ENCODE measurements at places on chromosomes 3 and 15. TPM values are rescaled to one million over a fixed set of nuclear protein-coding genes. Genes with fewer than 3 reads are reported as not detected.

- H3K27me3 ChIP-seq: peaks cover 55% of the 10 kb centered on the region
- H3K4me3 ChIP-seq: no peak overlapping the region
- H3K4me1 ChIP-seq: no peaks in the 10 kb centered on the region
- no peaks in the 10 kb centered on the region for H3K36me3 ChIP-seq
- no peak for DNase-seq
These were observed 188.4 kb downstream of the SSR3 start for GRCh38 chr3:156366559-156366958.

DNA sequence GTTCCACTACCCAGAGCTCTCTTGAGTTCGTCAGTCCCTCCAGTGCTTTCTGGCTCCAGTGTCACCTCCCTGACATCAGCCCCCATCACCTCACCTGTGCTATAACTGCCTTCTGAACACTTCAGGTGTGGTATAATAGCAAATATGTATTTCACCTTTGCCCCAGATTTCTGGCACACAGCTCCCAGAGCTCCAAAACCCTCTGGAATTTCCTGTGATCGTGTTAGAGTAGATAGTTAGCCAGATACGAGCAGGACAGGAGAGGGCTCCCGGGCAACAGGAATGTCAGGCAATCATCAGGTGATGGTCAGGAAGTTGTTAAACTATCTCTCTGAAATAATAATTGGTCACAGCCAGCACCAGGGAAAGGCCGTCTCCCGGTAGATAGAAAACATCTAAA, 22.6 kb upstream of the LIMD1 start:
- peaks cover 23% of the 10 kb centered on the region for H3K4me1 ChIP-seq
- H3K27ac ChIP-seq: no peak overlapping the region
- H3K36me3 ChIP-seq: no peaks in the 10 kb centered on the region

GRCh38 chr15:71634820-71635560, 175.4 kb upstream of the NR2E3 start:
- H3K36me3 ChIP-seq: no peaks in the 10 kb centered on the region
- H3K27ac ChIP-seq: no peak overlapping the region
- DNase-seq: no peak

DNA sequence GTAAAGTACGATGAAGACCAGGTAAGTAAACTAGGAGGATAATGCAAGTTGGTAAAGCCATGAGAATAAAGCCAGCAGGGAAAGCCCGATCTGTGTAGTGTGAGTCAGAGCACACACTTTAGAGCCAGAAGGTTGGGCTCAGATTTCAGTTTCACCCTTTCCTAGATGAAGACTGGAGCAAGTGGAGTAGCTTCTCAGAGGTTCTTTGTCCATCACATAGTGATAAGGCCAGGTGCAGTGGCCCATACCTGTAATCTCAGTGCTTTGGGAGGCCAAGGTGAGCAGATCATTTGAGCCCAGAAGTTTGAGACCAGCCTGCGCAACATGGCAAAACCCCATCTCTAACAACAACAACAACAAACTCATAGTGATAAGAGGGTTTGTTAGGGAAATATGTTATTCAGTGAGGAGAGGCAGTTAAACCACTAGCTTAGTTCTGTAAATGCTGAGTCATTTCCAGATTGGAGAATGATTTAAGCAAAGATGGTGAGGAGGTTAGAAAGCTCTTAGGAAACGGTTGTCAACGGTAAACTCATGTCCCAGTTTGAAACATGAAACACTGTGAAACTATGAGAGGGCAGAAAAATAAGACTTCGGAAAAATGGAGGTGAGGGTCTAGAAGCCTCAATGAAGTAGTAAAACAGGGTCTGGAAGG, 39.0 kb downstream of the IL12A start:
- no peak overlapping the region for H3K27ac ChIP-seq
- DNase-seq: peak; percentile 56
- H3K4me3 ChIP-seq: no peak overlapping the region
- peaks cover 13% of the 10 kb centered on the region for H3K4me1 ChIP-seq
- no peaks in the 10 kb centered on the region for H3K36me3 ChIP-seq
- no peaks in the 10 kb centered on the region for H3K27me3 ChIP-seq

DNA sequence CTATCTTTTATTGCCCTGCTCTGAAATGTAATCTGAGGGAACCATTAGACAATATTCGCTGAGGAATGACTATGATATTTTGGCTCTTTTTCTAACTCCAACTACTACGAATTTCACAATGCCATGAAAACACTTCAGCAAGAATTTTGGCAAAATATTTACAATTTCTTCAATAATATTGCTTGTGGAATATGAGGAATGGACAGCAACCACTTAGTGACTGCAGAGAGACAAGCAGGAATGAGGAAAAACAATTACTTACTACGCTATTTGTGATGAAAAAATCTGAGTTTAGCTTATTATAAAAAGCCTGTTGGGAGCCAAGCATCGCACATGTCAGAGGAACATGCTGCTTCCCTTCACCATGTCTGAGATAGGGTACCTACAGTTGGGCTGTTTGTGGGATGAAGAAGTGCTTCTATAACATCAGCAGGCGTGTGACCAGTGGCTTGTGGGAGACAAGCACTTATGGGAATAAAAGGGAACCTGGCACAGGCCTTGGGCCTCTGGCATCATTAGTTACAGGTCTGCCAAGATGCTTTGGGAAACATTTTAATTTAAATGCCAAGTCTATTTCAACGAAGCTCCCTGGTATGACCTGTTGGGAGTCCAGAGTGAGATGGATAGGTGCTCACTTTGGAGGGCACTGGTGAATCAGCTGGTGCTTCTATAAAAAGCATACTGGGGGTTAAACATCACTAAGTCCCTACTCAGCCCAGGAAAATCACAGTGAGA, 2.7 kb upstream of the PLCL2 start:
- H3K27ac ChIP-seq: no peak overlapping the region
- no peak overlapping the region for H3K4me3 ChIP-seq
- DNase-seq: no peak
- no peaks in the 10 kb centered on the region for H3K4me1 ChIP-seq
- H3K27me3 ChIP-seq: peaks cover 32% of the 10 kb centered on the region

DNA sequence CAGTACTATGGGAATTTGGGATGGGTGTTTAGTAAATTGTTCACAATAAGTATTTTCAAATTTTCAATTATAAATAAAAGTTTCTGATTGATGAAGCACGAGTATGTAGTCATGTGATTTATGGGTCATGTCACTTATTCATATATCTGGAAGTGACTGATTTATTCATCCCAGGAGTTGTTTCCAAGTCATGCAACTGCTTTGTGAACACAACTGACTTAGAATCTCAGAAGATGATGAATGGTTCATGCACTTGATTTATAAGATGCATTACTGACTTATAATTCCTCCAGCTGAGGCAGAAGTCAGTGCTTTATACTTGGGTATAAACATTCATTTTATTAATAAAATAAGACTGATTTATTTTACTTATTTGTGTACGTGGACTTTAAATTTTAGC, 137.8 kb upstream of the CBLB start:
- DNase-seq: no peak
- H3K4me1 ChIP-seq: peaks cover 12% of the 10 kb centered on the region
- peak overlapping the region; percentile 42 for H3K27ac ChIP-seq
- no peak overlapping the region for H3K4me3 ChIP-seq
- H3K27me3 ChIP-seq: no peaks in the 10 kb centered on the region

GRCh38 chr3:162138509-162138908, 641.9 kb downstream of the OTOL1 start:
- H3K27ac ChIP-seq: peak overlapping the region; percentile 57
- H3K4me1 ChIP-seq: peaks cover 13% of the 10 kb centered on the region
- no peaks in the 10 kb centered on the region for H3K27me3 ChIP-seq
- no peaks in the 10 kb centered on the region for H3K36me3 ChIP-seq
- H3K4me3 ChIP-seq: no peak overlapping the region

PLA2G4D gene
- total RNA-seq: not detected

DNA sequence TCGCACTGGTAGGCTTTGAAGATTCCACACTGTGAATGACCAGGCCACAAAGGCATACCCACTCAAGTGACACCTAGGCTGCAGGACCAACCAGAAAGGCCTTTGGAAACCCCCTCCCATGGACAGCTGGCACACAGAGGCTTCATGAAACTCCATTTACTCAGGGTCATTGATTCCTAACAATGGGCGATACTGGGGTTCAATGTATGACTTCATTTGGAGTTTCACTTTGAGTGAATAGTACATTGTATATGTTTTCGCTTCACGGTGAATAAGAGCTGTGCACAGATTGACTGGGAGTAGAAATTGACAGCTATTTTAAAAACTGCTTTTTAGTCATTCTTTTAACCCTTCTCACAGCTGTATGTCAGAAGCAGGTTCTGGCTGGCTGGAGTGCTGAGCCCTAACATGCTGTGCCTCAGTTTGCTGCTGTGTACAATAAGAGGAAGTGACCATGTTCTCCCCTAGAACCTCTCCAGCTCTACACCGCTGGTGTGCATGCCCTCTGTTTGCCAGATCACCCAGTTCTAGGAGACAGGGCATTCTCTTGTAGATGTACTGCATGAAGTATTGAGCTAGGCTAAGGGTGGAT, 15.4 kb upstream of the CX3CR1 start:
- no peak overlapping the region for H3K4me3 ChIP-seq
- peaks cover 15% of the 10 kb centered on the region for H3K27me3 ChIP-seq
- no peaks in the 10 kb centered on the region for H3K36me3 ChIP-seq
- DNase-seq: no peak
- H3K27ac ChIP-seq: no peak overlapping the region

GRCh38 chr3:79767905-79768267, at the start of gene ROBO1:
ROBO1 (minus strand) TSS chr3:79767998.
- no peak within 1 kb of the TSS for H3K4me3 ChIP-seq
- H3K27me3 ChIP-seq: no peaks in the 10 kb centered on the region
- H3K27ac ChIP-seq: no peak within 1 kb of the TSS
- DNase-seq: no peak
- no peaks in the 10 kb centered on the region for H3K4me1 ChIP-seq

CDHR4 gene
- total RNA-seq: 0.44 TPM

TMEM158 gene
- 1.9 TPM for total RNA-seq

EDEM1 gene
- 157 TPM for total RNA-seq

GRCh38 chr3:40624189-40624769, 99.5 kb downstream of the ZNF621 start:
- DNase-seq: no peak
- no peaks in the 10 kb centered on the region for H3K36me3 ChIP-seq
- no peak overlapping the region for H3K4me3 ChIP-seq
- H3K27me3 ChIP-seq: no peaks in the 10 kb centered on the region
- H3K27ac ChIP-seq: no peak overlapping the region

SPRED1 gene
- total RNA-seq: 26.4 TPM

TF gene
- 0.12 TPM for total RNA-seq

- no peaks in the 10 kb centered on the region for H3K27me3 ChIP-seq
- peaks cover 10% of the 10 kb centered on the region for H3K4me1 ChIP-seq
- no peak overlapping the region for H3K4me3 ChIP-seq
- no peaks in the 10 kb centered on the region for H3K36me3 ChIP-seq
- DNase-seq: no peak
These were observed 46.0 kb upstream of the PLXNA1 start for GRCh38 chr3:126936853-126937425.

DNA sequence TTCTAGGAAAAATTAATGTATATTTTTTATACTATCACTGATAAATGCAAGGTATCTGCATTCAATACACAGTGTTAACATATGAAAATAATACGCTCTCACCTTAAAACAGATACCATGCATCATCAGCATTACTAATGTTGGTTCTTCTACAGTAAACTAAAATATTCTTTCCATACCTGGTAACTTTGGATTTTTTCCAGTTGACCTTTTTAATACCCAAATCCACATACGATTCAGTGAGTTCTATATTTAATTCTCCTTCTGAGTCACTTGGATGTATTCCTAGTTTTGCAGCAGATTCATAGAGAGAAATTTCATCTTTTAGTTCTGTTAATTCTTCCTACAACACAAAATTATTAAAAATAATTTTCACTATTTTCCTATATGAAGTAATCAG, 29.9 kb downstream of the CEP152 start:
- H3K36me3 ChIP-seq: peaks cover 10% of the 10 kb centered on the region
- no peaks in the 10 kb centered on the region for H3K4me1 ChIP-seq
- no peaks in the 10 kb centered on the region for H3K27me3 ChIP-seq
- no peak overlapping the region for H3K4me3 ChIP-seq

DNA sequence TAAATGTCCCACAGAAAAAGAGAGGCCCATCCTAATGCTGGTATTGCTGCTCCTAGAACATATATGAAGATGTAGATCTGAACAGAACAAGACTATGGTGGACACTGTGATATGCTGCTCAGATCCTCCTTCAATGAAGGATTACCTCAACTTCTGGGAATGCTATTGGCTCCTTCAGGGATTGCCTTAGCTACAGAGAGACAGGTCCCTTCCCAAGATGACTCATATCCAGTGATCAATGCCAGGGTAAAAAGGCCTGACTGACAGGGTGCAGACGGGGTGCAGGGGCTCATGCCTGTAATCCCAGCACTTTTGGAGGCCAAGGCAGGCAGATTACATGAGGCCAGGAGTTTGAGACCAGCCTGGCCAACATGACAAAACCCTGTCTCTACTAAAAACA, 20.5 kb upstream of the STAG1 start:
- no peak overlapping the region for H3K27ac ChIP-seq
- no peaks in the 10 kb centered on the region for H3K27me3 ChIP-seq
- H3K4me1 ChIP-seq: no peaks in the 10 kb centered on the region
- H3K4me3 ChIP-seq: no peak overlapping the region
- H3K36me3 ChIP-seq: no peaks in the 10 kb centered on the region

HES1 gene
- total RNA-seq: 37.8 TPM

DNA sequence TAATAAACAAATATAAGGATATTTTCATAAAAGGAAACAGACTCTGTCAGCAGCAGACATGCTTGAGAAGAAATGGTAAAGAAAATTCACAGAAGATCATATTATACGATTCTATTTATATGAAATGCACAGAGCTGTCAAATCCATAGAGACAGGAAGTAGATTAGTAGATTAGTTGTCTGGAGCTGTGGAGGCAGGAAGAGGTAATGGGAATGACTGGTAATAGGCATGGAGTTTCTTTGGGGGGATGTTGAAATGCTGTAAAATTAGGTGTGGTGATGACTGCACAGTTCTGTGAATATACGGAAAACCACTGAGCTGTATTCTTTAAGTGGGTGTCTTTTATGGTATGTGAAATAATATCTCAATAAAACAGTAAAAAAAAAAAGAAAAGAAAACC, 35.3 kb downstream of the CEP152 start:
- H3K4me1 ChIP-seq: no peaks in the 10 kb centered on the region
- H3K27ac ChIP-seq: no peak overlapping the region
- no peaks in the 10 kb centered on the region for H3K27me3 ChIP-seq
- peaks cover 11% of the 10 kb centered on the region for H3K36me3 ChIP-seq

DNA sequence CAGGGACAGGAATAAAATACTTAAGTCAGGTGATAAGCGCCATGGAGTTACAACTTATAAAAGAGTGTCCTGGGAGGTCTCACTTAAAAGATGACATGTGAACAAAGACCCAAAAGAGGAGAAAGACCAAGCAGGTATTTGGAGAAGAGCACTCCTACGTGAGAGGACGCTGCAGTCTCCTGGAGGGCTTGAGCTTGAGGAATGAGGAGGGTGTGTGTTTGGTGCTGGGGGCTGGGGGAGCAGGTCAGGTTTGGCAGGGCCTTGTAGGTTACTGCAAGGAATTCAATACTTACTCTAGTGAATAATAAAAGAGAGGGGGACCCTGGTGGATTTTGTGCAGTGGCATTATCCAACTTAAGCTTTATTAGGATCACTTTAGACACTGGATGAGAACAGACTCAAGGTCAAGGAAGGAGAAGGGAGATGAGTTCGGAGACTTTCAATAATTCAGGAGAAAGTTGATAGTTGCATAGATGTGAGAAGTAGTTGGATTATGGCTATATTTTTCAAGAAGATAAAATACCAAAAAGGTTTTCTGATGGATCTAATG, 32.4 kb downstream of the TNIK start:
- no peaks in the 10 kb centered on the region for H3K27me3 ChIP-seq
- no peaks in the 10 kb centered on the region for H3K4me1 ChIP-seq
- no peak overlapping the region for H3K4me3 ChIP-seq
- no peaks in the 10 kb centered on the region for H3K36me3 ChIP-seq
- no peak for DNase-seq
